CD4-positive, alpha-beta T cell treated with Interleukin-6 for 4 hours (primary cell): ENCODE measurements at places on chromosomes 12 and 14.
A peak's percentile ranks its signal among the peaks of the same experiment; 100 is the strongest.

DNA sequence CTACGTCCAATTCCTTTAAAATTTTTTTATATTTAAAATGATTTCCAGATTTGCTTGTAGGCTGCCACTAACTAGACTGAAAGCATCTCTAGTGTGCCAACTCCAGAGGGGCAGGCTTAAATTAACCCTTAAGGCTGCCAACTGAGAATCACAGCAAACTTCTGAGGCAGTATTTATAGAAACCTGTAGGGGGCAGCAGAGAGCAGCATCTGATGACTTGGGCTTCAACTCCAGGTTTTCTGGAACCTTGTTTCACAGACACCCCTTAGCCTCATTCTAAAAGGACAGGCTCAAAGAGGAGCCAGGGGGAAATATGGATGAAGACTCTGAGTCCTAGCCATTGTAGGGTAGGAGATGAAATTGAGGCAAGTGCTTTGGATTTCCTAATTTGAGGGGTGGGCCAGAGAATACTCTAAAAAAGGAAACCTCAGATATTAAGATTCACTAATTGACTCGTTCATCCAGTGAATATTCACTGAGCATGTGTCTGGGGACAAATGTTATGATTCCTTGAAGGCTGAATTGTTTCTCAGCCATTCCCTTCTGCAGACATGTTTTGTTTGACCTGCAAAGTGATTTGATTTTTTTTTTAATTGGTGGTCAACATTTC is 63.3 kb upstream of the HSPB8 start:
- peak; percentile 9 for DNase-seq

GRCh38 chr14:70716483-70716882 is 74.8 kb downstream of the TTC9 start:
- DNase-seq, result no peak

GRCh38 chr12:47949441-47950341 is 13.7 kb upstream of the TMEM106C start:
- peak; percentile 69 for DNase-seq

DNA sequence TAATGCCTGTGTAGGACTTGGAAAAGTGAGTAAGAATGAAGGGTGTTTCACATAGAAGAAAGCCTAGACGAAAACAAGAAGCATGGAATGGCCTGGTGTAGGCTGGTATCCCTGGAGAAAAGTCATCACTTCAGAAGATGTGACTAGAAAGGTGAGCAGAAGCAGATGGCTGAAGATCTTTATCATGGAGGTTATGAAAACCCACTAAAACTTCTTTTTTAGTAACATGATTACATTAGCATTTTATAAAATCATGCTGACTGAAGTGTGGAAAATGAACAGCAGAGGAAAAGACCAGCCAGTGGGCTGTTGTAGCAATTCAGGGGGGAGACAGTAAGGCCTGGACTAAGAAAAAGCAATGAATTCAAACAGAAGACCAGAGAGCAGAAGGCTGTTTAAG is 114.5 kb upstream of the G2E3 start:
- DNase-seq, result no peak

DNA sequence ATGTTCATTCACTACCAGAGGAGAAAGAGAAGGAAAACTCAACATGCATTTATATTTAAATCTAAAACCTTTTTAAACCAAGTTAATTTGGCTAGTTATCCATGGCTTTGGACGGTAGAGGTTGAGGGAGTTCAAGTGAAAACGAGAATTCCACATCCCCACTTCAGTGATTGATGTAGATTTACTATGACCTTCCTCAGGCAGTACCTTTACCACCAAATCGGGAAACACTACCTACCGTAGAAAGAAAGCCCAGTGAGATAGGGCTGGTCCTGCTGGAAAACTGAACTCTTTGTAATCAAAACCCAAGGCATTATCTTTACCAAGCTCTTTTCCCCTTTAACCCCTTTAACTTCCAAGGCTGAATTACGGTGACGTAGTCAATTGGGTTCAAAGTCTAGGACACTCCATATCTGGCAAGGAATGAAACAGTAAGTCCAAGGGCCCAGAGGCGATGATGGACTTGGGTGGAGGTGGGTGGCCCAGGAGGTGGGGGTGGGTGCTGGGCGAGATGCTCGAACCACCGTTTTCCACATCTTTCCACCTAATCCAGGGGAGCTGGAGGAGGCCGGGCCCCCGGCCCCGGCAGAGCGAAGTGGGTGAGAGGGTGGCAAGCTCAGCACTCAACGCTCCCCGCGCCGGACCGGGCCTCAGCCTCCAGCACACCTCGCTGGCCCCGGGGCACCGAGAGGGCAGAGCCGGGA is 618 bp downstream of the SEC23A start:
- no peak for DNase-seq

- no peak for DNase-seq
Measured at GRCh38 chr12:66066137-66066928, 64.2 kb downstream of the LLPH start.

- DNase-seq, result no peak
Measured at GRCh38 chr12:96258104-96258961, 64.2 kb downstream of the ELK3 start.

DNA sequence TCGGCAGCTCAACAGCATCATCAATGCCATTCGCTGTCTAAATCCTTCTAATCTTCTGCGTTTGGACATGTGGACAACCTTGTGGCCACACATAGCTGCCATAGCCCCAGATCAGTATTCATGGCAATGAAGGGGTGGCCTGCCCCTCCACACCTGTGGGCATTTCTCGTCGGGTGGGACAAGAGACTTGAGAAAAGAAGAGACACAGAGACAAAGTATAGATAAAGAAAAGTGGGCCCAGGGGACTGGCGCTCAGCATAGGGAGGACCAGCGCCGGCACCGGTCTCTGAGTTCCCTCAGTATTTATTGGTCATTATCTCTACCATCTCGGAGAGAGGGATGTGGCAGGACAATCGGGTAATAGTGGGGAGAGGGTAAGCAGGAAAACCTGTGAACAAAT is 42.3 kb downstream of the MAGOHB start:
- no peak for DNase-seq

GRCh38 chr12:94717108-94717507 is 66.8 kb upstream of the TMCC3 start:
- DNase-seq, result no peak

GRCh38 chr12:65492998-65493912 is 214.8 kb downstream of the MSRB3 start:
- DNase-seq, result no peak

- no peak for DNase-seq
Measured at GRCh38 chr12:47017041-47017713, 62.2 kb upstream of the PCED1B start.

- no peak for DNase-seq
Measured at GRCh38 chr12:113747017-113747416, 219.1 kb downstream of the RBM19 start.

DNA sequence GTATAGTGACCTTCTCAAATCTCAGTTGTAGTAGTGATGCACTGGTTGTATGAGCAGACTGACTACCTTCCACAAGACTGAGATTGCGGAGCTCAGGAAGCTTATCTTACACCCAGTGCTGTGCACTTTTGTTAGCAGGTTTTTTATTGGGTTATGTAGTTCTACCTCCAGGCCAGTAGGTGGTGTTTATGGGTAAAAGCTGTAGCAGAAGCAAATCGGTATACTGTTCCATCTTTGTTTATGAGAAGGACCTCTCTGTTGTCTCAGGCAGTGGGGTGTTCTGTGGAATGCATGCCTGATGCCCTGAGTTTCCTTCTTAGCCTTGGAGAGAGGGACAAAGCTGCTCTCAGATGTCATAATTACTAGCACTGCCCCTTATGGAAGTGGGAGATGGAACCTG is 217.8 kb downstream of the LRFN5 start:
- DNase-seq, result no peak
